Smooth muscle cell of the brain vasculature (primary cell): ENCODE measurements at places on chromosomes 16 and 17.
A peak's percentile ranks its signal among the peaks of the same experiment; 100 is the strongest.

DNA sequence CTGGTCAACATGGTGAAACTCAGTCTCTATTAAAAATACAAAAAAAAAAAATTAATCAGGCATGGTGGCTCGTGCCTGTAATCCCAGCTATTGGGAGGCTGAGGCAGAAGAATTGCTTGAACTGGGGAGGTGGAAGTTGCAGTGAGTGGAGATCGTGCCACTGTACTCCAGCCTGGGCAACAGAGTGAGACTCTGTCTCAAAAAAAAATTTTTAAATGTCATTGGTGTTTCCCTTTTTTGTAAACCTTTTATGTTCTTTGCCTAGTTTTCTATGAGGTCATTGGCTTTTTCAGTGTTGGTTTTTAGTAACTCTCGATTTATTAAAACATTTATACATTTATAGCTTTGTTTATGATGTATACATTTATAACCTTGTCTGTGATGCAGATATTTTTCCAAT lies 18.2 kb downstream of the NLRC5 start:
- DNase-seq: no peak

DNA sequence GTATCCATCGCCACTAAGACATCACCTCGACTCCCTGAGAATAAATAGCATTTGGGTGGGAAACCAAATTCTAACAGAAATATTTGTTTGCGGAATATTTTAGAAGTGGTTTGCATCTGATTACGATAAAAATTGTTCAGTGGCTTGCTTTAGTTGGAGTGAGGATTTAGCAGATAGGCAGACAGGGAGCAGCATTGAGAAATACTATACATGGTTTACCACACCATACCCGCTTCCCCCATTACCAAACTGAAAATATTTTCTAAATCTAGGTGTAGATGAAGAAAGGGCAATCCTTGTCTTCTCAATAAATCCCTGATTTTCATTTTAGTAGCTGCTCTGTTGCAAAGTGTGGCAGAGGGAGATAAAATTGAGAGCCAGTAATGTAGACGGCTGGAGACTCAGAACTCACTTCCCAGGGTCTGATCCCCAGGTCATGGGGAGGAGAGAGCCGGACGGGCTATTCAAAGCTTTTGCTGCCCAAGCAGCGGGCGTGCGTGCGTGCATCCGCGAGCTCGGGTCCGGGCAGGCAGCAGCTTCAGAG lies 808 bp upstream of the BAHCC1 start:
- DNase-seq: no peak

DNA sequence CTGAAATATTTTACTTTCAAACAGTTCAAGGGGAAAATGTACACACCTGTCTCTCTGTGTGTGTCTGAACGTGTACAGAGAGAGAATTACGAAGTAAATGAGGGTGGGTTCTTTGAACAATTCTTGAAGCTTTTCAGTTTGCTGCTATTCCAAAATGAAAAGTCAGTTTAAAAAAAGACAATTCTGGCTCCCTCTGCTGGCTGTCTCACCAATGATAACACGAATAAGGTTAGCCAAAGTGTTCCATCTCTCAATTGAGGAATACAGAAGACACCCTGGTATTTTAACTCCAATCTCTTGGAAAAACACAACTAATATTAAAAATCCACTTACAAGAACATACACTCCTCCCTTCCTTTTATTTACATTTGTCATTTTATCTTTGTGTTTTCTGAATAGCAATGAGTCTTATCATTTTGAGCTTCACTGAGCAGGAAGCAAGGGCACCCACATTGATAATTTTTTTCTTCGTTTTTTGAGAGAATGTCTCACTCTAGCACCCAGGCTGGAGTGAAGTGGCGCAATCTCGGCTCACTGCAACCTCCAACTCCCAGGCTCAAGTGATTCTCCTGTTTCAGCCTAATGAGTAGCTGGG lies 20.5 kb downstream of the EFTUD2 start:
- DNase-seq: no peak

- DNase-seq: no peak
Measured at GRCh38 chr16:3595521-3596021, 15.8 kb downstream of the SLX4 start.

DNA sequence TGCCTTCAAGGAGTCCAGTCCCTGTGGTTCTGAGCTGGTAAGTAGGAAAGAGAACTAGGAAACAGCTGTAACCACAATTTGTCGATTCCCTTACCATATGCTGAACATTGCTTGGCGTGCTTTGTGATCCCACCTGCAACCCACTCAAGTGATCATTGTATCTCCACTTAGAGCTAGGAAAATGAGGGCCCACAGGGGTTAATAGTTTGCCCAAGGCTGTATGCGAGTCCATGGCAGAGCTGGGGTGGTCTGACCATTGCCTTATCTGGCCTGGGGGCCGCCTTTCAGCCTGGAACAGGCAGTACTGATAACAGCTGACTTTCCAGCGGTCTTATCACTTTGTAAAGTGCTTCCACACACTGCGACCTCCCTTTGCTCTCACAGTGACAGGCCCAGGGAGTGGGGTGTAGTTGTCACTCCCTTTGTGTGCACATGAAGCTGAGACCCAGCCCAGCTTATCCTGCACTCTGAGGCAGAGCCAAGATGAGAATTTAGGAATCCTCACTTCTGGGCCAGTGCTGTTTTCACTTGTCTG lies 9.8 kb downstream of the MYL4 start:
- no peak for DNase-seq

DNA sequence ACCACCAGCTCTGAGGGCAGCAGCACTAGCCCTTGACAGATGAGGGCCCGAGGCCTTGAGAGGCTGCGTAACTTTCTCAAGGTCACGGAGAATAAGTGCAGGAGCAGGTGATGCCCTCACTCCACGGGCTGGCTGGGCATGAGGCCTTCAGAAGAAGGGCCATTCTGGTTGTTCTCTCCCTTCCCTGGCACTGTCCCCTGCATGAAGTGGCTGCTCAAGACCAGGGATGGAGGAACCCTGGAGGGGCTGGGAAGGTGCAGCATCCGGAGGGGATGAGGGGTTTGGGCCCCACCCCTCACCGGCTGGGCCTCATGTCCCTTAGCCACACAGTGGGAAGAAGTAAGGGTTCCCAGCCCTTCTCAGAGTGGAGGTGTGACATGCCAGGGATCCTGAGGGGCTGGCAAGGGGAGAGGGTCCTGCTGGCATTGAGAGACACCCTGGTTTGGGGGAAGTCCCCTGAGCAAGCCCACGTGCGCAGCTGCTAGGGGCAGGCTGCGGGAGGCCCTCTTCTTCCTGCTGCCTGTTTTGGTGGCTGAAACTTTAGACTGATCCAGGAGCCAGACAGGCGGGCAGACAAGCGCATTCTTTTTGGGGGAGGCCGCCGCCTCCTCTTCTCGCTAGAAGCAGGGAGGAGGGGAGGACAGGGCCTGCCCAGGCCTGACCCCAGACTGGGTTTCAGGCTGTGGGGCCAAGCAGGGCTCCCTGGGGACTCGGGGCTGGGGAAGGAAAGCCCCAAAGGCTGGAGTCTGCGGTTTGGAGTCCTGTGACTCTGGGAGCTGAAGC lies 74.0 kb downstream of the N4BP1 start:
- DNase-seq: peak; percentile 49

GRCh38 chr16:1613728-1614455 lies 1.7 kb downstream of the CRAMP1 start:
- no peak for DNase-seq

DNA sequence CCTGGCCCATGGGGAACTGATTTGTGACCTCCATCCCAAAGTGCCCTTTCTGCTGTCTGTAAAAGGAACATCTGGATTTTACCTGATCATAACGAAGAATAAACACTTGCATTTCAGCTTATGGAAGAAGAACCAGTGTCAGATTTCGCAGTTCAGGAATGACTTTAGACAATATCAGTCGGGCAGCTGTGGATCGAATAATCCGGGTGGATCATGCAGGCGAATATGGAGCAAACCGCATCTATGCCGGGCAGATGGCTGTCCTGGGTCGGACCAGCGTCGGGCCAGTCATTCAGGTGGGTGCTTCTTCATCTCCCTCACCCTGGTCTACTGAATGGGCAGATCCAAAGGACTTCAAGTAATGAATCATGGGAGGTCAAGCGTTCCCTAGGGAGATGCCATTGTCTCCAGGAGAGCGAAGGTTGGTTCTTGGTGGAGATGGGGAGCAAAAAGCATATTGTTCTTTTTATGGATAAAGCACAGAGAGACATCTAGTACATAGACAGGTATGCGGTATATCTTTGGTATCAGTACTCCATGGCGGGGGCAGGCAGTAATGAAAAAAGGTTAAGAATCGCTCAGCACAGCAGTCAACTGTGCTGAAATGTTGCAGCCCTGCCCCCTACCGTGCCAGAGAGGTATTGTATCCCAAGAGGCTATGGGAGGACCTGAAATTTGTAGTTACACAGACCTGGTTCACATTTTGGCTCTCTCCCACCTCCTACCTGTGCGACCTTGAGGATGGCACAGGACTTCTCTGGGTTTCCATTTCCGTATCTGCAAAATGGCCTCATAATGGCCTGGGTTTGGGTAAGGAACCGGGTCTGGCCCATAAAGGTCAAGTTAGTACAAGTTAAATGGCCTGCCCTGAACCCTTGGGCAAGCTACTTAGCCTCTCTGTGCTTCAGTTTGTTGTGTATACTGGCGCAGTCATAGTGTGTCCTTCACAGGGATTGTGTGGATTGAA lies 4.7 kb downstream of the COQ7 start:
- DNase-seq: no peak

DNA sequence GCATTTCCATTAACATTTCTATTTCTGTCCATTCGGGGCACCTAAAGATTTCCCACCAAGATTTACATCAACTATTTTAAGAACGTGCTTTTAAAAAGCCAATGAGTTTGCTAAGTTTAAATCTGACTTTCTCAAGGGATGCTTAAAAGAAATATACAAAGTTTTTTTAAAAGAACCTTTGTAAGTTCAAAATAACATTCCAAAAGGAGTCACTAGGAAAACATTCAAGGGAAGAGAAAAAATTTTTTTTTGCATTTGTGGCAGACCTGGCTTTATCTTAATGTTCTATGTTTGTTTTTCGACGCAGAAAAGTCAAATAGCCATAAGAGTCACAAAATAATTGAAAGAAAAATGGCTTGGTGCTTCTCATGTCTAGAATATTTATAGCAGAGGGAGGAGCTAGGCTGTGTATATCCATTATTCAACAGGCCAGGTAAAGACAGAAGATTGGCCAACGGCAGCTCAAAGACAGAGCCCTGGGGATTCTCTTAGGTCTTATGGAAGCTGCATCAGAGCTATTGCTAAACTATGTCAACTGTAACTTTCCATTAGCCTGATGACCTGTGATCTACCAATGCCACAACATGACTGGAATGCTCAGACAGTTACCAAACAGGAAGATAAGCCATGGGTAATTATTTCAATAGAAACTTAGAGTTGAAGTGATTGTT lies 37.8 kb upstream of the MYOCD start:
- DNase-seq: no peak

- no peak for DNase-seq
Measured at GRCh38 chr16:616733-617586, 13.8 kb upstream of the WFIKKN1 start.

DNA sequence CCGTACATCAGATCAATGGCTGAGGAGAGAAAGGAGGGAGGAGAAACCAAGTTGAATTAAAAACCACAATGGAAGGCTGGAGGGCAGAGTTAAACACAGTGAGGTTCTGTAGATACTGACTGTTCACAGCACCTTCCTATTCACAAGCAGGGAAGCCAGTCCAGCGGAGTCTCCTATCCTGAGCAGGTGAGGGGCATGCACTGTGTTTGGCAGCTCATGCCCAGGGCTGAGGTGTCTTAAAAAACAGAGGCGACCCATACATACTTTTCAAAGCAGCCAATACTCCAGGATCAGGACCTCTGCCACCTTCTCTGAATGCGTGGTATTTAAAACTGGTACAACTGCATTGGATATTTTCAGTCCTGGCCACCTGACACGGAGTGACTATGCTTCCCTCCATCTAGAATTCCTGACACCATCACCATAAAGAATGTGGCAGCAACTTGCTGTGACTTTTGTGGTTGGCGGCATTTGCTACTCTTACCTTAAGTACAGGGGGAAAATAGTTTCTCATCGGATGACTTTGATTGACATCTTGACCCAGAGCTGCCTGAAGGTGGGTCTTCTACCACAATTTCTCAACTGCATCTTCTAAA lies 21.5 kb downstream of the USP22 start:
- DNase-seq: no peak

- no peak for DNase-seq
Measured at GRCh38 chr16:50276801-50277555, 10.6 kb downstream of the ADCY7 start.

- DNase-seq: no peak
Measured at GRCh38 chr17:17051791-17052461, 9.7 kb downstream of the MPRIP start.

DNA sequence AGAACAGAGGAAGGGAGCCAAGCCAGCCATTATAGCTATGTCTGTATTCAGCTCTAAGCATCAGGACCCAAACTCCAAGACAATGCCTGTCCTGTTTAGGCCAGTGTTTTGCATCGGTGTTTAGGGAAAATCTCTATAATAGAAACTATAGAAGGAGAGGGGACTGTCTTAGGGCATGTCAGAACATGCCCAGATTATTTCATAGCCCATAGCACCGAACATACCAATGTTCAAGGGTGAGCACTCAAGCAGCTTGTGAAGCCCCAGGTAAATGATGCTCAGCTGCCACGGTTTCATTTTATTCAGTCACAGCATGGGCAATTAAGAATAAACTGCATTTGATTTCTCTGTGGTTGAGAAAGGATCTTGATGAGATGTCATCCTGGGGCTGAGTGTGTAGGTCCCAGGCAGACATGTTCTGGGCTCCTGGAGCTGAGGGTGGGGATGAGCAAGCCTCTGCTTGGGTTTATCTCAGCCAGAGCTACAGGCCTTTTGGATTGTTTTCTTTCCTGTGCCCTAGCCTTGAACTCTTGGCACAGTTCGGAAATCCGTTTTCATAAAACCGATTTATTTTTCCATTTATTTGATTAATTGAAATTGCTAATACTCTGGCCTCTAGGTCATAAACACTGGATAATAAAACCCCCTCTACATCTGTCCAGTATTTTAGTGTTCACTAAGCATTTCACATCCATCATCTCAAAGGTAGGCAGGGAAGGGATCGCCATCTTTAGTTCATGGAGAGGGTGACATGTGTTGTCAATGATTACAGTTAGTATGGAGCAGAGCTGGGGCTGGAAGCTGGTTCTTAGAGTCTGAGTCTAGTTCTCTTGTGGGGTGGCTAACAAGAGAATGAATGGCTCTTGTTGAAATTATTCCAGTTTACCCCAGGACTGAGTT lies 290.7 kb upstream of the ASIC2 start:
- no peak for DNase-seq

GRCh38 chr16:31187808-31188189 lies 7.9 kb downstream of the FUS start:
- no peak for DNase-seq

DNA sequence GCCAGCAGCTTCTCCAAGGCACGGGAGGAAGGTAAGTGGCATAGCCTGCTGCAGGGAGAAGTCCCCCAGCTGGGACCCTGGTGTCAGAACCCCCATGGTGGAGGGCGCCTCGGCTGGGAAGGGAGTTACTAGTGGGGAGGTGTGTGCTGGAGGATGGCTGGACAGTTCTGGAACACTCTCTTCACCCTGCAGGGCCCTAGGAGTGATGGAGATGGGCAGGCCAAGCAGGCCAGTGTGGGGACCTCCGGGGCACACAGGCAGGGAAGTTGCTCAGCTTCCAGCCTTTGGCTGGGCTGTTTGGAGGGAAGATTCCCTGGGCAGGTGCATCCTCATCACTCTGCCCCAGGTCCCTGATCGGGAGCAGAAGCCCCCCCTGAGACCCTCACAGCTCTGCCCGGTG lies 696 bp downstream of the C17orf99 start:
- no peak for DNase-seq
